ENCODE measurements at places on chromosomes 6 and 20. TPM values are rescaled to one million over a fixed set of nuclear protein-coding genes. Genes with fewer than 3 reads are reported as not detected.

The DLGAP4 gene
- 26.1 TPM for total RNA-seq

- DNase-seq: no peak
Observed at GRCh38 chr6:151448623-151449022, 3.3 kb downstream of the RMND1 start.

The GLP1R gene
- not detected for total RNA-seq

DNA sequence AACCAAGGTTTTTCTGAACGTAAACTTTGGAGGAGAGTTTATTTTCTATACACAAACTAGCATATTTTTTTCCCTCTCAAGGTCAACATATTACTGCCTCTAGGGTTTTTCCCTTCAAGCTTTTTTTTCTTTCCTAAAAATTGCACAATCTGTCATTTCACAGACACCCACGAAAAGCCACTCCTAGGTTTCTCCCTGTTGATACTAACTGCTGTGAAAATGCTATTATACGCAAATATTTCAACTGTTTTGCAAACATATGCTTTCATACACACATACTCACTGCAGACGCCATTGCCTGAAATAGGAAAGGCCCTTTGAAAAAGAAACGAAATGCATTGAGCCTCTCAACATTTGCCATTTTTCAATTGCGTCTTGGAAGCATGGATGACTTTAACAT lies 333.0 kb downstream of the CD83 start:
- DNase-seq: no peak

GRCh38 chr6:130997061-130997753 lies 65.8 kb downstream of the EPB41L2 start:
- no peak for DNase-seq

The PLCB1 gene
- 20.7 TPM for total RNA-seq

- no peak for DNase-seq
Observed at GRCh38 chr20:62829231-62830230, 12.7 kb downstream of the COL9A3 start.

The PRPH2 gene
- 0.27 TPM for total RNA-seq

DNA sequence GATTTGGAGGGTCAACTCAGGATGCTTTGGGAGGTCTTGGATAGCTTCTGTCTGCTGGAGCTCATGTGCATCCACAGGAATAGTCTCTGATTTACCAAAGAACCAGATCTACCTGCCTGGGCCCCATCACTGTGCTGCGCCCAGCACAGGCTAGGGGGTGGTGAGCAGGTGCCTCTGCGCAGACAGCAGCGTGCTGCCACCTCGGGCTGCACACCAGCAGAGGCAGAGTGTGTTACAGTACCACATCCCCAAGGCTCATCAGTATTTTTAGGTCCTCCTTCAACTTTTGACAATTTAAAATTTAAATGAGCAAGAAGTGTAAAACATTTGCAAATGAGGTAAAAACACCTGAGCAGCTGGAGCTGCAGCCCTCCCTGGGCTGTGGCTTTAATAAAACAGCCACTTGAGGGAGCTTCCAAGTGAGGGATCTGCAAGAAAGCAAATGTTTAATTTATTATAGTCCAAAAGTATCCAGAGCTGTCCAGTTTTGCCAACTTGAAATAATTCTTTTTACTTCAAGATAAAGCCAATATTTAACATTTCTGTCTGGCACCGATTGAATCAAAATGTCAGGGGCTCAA lies 324.9 kb downstream of the ZFAND3 start:
- DNase-seq: no peak

GRCh38 chr6:35038076-35038475 lies 103.1 kb downstream of the TCP11 start:
- no peak for DNase-seq

The POU3F2 gene
- not detected for total RNA-seq

DNA sequence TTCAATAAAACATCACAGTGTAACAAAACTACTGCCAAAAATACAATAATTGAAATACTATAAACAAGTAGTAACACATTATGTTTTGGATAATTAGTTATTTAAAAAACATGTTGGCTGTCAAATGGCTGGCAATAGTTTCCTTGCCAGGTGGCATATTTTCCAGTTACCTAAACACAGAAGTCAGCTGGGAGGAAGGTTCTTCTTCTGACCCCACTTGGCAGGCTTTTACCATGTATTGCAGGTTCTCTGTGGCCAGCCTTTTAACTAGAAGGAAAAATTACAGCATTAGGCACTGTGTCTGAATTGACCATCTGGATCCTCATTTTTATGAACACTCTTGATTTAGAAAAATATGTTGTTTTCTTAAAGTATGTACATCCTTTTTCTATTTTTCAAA lies 131.4 kb downstream of the MMS22L start:
- DNase-seq: no peak

The HEY2 gene
- not detected for total RNA-seq

DNA sequence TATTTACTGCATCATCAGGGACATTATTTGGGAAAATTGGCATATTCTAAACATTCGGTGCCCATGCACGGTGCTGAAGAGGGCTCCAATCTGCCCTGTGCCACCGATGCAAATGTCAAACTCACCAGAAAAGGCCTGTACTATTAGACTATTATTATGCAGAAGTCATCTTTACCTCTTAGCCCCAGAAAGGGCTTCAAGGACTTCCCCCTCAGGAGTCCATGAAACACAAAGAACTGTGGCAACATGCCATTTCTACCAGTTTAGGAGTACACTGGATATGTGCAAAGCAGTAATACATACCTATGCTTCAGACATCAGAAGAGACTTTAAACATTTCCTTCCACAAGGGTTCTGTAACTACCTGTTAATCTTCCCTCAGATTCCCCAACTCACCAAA lies 8.6 kb downstream of the DIDO1 start:
- no peak for DNase-seq

DNA sequence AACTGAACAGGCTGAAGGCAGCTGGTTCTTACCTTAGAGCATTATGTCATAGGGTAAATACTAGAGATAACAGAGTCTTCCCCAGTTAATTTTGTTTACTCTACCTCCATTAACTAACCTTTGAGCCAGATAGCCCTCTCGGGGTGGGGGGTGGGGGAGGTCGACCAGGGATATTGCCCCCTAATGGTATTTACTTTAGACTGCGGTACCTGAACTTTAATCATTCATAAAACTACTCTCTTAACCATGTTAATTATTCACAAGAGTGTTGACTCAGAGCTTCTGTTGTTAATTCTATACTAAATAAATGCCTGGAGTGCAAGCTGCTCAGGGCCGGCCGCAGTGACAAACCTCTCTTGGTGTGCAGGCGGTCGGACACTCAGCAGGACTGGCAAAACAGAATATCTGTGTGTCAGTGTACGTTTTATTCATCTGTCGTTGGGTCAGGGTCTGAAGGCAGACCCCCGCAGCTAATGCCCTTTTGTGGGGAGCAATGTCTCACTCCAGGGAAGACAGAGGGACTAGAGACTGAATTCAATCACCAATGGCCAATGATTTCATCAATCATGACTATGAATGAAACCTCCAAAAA lies 152.4 kb upstream of the COL21A1 start:
- DNase-seq: no peak

DNA sequence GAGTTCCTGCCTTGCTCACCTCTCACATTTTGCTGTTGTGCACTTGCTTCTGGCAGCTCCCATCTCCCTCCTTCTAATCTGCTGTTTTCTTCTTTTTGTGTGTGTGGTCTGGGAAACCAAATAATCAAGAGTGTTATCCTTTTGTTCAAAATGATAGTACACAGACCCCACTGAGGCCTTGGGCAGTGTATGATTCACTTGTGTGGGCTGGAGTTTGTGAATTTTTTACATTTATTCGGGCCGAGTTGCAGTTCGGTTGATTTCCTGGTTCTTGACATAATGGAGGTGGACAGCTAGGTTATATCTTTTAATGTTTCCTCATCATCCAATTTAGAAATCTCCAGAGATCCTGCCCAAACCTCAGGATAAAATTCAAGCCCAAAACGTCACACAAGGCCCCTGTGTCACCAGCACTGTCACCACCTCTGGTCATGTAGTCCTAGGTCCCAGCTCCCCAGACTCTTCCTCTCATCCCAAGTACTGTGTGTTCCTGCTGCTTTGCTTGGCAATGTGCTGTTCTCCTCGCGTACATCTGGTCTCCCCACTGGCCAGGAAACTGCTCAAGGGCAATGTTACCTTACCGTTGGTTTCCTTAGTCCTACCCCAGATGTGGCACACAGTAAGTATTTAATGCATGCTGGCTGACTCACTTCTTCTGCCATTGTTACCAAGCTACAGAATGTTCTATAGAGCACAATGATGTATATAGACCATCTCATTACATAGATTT lies 55.7 kb upstream of the PHACTR2 start:
- DNase-seq: no peak

DNA sequence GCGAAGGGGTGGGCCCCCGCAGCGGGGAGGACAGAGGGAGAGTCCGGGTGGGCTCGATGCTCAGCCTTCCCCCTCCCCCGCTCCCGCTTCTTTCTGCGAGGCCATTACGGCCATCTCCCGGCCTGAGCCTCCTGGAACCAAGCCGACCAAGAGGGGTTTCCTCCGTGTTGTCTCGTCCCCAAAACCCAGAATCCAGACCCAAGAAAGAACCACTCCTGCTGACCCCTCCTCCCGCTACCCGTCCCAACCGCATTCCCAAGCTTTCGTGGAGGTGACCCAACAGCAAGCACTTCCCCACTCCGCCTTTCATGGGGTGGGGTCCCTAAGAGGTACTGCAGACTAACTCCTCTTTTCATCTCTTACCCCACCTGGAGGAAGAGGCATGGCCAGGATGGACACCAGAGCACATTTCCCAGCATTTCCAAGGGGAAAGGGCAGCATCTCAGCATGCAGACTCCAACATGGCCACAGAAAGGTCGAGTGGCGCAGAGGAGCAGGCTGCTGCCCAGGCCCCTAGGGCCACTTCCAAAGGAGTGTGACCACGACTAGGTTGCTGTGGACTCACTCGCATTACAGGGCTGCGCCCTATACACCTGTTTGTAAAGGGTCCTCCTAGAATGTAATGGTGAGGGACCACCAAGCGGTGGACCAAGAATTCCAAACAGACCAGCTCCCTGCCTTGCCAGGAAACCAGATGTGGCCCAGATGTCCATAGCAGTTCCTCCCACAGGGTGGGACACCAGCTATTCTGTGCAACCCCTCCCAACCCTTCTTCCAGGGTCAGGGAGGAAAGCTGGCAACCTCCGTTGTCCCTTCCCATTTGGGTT lies 53.4 kb downstream of the MRPL14 start:
- no peak for DNase-seq

GRCh38 chr6:35703554-35703953 lies 14.8 kb upstream of the FKBP5 start:
- DNase-seq: no peak

GRCh38 chr20:23129266-23129665 lies 43.1 kb upstream of the CD93 start:
- DNase-seq: no peak

The RSPH4A gene
- total RNA-seq: 1.3 TPM

DNA sequence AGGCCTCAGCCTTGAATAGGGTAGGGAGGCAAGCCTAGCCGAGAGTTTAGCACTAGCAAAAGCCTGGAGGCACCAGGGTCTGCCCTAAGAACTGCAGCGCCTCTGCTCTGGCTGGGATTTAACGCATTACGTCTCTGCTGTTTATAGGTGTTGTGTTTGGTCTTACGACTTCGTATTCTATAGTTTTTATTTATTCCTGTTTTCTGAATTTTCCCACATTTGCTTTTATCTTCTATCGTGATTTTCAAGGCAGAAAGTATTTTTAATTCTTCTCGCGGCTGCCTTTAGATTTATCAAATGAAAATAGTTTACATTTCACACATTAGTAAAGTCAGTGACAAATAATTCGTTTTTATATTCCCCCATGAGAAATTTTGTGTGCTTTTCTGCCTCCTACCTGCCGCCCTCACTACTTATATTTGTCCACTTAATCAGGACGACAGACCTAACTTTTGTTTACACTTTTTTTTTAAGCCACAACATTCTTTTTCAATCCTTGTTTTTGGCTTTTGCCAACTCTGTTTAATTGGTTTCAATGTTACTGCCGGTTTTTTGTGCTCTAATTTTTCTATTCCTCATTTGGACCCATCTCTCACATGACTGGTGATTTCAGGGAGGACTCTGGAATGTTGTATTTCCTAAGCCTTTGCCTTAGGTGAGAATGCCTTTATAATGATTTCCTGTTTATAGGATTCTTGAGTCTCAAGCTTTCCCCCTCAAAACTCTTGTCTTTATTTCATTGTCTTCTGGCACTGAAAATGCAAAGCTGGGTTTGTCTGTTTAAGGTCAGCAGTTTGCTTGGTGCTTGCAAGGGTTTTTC lies 1.3 kb upstream of the LZTS3 start:
- no peak for DNase-seq

- no peak for DNase-seq
Observed at GRCh38 chr6:167703781-167704180, 122.9 kb upstream of the AFDN start.

DNA sequence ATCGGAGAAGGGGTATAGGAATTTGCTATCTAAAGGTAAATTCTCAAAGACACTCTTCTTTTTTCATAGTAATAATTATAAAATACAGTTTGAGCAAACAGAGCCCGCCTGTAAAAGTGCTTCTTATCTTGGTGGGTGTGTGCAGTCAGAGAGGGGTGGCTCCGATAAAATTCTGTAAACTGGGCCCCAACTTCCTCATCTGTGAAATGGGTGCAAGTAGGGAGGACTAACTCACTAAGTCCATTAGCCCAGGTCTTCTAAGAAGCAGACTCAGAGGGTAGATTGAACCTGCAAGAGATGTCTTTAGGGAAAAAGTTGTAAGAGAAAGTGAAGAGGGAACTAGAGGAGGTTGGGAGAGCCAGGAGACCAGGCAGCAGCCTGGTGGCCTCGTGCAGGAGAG lies 245.8 kb upstream of the RREB1 start:
- no peak for DNase-seq

DNA sequence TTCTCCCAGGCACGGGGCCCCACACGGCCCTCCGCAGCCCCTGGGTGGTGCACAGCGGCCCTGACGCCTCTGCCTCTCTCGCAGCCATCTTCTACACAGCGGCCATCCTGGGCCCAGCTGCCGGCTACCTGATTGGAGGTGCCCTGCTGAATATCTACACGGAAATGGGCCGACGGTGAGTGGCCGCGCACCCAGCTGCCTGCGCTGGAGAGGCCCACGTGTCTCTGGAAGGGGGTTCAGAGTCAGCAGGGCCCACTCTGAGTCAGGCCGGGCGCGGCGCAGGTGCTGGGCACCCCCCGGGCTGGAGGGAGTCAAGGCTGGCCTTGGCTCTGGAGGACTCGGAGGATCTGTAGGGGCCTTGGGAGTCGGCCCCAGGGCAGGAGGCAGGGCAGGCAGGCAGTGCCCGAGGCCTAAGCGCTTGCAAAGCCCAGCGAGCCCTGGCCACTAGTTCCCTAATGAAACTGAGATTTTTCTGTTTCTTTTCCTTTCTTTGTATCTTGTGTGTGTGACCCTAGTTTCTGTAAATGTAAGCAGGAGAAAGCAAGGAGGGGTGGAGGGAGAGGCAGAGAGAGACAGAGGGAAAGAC lies 16.4 kb downstream of the SLCO4A1 start:
- no peak for DNase-seq

GRCh38 chr6:148789948-148790347 lies 43.1 kb downstream of the UST start:
- no peak for DNase-seq

Data from hematopoietic multipotent progenitor cell (in vitro differentiated cells).